ENCODE measurements at places on chromosomes 12 and 14.

GRCh38 chr14:32601906-32602305 is 272.8 kb downstream of the AKAP6 start:
- no peak for DNase-seq

GRCh38 chr12:126663304-126664094 is 1598.3 kb downstream of the AACS start:
- DNase-seq, result peak; percentile 18

- DNase-seq, result no peak
Observed at GRCh38 chr12:63912651-63913050, 68.2 kb downstream of the SRGAP1 start.

- no peak for DNase-seq
Observed at GRCh38 chr12:58268069-58268468, 326.7 kb downstream of the ATP23 start.

Data from BE2C (cell line).